ENCODE measurements at places on chromosomes 11 and 22.

DNA sequence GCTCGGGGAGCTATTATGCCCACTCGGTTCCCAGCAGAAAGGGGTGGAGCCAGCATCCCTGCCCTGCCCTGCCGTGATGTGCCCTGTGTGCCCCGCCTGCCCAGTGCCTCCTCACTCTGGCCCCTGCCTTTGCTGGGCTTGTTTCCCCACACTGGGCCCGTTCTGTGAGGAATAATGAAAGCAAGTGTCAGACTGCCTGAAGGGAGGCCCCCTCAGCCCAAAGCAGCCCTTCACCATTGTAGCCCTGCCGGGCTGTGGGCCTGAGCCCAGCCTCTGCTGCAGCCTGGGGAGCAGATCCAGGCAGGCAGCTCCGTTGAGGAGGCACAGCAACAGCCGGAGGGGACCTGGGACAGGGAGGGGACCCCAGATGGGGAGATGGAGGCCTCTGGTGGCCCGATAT, 20.2 kb upstream of the NEFH start:
- DNase-seq, result no peak

DNA sequence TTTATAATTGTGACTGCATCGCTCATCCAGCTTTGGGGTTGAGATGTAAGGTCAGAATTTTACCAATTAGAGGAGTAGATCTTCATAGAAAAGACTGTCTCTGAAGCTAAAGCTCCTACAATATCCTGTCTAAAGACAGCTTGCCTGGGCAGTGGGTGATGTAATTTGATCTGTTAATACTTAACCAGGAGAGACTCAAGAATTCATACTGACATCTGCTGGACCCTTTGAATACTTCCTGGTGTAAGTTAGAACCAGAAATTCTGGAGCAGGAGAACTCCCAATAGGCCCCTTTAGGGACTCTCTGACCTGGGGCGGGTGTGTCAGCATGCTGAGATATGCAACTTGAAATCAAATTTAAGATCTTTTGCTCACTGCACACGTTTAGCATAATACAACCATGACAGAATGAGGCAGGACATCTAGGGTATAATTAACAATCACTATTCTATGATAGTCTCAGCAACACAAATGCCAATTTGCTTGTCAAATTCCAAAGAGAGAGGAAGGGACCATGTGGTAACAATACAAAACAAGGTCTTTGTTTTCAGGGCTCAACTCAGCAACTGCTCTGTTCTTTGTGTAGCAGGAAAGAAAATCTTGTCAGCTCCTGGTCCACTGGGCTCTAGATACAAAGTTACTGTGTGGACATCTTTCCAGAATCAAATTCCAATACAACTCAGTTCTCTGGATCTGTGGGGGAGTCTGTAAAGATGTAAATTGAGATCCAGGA, 143.9 kb downstream of the INSC start:
- no peak for DNase-seq

DNA sequence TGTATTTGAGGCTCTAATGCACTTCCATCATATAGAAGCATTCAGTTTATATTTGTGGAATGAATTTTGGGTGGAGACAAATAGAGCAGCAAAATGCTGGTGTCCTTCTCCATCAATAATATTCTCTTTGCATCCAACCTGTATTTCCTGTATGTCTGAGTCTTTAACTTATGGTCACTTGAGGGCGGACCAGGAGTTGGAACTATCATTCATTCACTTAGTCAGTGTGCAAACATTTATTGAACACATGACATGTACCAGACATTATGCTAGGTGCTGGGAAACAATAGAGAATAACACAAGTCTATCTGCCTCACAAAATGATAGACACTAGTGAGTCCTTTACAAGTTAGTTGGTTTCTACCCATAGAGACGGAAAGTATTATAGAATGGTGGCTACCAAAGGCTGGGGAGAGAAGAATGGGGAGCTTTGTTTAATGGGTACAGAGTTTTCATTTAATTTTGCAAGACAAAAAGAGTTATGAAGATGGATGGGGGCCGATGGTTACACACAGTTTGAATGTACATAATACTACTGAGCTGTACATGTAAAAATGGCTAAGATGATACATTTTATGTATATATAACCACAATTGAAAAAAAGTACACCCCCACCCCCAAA, 4.6 kb upstream of the TMEM123 start:
- no peak for DNase-seq

- DNase-seq, result no peak
Measured at GRCh38 chr11:96199563-96200025, 143.4 kb downstream of the MAML2 start.

DNA sequence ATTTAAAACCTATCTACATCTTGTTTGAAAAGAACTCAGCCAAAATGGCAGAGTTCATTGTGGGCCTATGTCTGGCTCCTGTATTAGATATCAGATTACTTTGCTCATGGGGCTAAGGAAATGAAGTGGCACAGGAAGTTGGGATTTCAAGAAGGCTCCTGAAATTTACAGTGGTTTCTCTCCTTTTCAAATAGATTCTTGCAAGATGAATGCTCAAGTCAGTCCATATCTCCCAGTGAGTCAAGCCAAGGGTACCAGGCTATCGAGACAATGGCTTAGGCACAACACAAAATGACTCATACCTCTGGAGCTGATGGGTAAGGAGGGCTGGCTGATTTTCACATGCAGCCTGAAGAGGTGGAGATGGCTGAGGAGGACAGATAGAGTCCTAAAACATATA, 24.1 kb upstream of the APOA1 start:
- DNase-seq, result no peak

- DNase-seq, result no peak
Measured at GRCh38 chr22:32005453-32005852, 37.6 kb upstream of the SLC5A1 start.

GRCh38 chr11:115222863-115223530, 281.2 kb downstream of the CADM1 start:
- peak; percentile 59 for DNase-seq

DNA sequence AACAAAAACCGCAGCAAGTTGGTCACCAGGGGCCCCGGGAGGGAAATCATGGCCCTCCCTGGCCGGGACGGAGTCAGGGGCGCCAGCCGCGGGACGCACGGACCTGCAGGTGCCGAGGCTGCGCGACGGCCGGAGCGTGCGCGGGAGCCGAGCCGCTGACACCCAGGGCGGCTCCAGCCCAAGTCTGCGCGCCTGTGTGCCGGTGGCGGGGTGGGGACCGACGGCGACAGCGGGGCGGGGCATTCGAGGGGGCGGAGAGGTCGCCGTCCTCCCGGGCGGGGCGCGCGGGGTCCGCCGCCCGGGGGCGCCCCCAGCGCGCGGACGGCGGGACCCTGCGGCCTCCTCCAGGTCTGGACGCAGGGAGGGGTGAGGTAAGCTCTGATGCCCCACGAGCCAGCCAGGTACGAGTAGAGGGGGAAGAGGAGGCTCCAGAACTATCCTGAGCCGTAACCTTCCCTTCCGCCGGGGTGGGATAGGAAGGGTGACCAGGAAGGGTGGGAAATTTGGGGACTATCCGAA, at the start of gene ESAM:
ESAM (minus strand) TSS at position 186 of the 519 bp plus-strand sequence; CDS start at position 50, 136 bp downstream.
- DNase-seq, result peak; percentile 79

DNA sequence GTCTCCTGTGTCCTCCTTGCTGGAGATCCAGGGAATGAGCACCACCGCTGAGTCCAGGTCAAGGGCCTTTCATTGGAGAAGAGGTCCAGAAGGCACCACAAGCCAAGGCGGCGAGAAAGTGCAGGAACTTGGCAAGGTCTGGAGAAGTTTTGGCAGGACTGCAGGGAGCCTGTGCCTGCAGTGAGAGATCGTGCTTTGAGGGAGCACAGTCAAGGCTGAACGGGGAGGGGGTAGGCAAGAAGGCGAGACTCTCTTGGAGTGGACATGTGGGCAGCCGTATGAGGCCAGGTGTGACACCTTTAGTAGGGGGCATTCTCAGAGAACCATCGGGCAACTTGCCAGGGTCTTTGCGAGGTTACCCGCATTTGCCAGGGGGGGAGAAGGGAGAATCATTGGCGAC, 30.5 kb downstream of the LRRC10B start:
- DNase-seq, result no peak

GRCh38 chr11:30206249-30206996, 24.4 kb upstream of the FSHB start:
- peak; percentile 81 for DNase-seq

DNA sequence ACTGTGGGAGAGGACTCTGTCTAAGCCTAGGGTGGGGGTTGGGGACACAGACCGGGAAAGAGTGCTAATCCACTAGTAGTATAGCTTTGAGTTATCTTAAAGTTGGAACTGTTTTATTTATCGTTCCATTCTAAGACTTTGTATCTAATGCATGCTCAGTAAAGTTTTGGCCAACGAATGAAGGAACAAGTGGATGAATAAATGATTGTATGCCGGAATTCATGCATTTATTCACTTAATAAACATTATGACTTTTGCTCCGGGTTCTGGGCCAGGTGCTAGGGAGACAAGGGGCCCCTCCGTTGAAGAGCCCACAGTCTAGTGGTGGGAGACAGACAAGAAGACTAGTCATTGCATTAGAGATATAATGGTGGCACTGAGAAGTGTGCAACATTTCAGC, 645 bp downstream of the RNF121 start:
- DNase-seq, result no peak

- no peak for DNase-seq
Measured at GRCh38 chr11:79648766-79649520, 208.1 kb upstream of the TENM4 start.

GRCh38 chr11:72609045-72609444, 65.2 kb downstream of the PDE2A start:
- DNase-seq, result peak; percentile 48

GRCh38 chr11:128294671-128295050, 292.7 kb downstream of the ETS1 start:
- DNase-seq, result no peak

DNA sequence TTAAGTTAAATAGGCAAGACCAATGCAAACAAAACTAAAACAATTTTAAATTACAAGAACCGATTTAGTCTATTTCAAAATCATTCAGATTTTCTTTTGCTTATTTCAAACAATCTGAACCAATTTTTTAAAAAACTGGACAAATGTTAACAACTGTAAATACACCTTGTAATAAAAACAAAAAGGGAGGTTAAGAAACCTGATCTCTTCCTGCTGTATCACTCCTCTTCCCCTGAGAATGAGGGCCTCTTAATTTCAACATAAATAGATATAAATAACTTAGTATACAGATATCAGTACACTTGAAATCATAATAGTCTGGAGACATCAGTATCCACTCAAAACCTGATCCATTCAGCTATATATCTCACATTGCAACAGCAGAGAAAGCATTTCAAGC, 346.6 kb downstream of the TTC28 start:
- no peak for DNase-seq

Measured in GM12865 (cell line).